Common myeloid progenitor, CD34-positive (primary cell): ENCODE measurements at places on chromosomes 13 and 19.

GRCh38 chr19:6925801-6926751 is 38.7 kb downstream of the ADGRE1 start:
- DNase-seq: peak; percentile 38

GRCh38 chr13:45196096-45196495 is 4.7 kb downstream of the KCTD4 start:
- DNase-seq: peak; percentile 17

- DNase-seq: no peak
These were observed 30.2 kb downstream of the RXFP2 start for GRCh38 chr13:31769575-31769974.

- no peak for DNase-seq
These were observed 851 bp downstream of the FBXO46 start for GRCh38 chr19:45729800-45730290.

- DNase-seq: peak; percentile 19
These were observed 22.0 kb upstream of the UBAC2 start for GRCh38 chr13:99178636-99179035.

DNA sequence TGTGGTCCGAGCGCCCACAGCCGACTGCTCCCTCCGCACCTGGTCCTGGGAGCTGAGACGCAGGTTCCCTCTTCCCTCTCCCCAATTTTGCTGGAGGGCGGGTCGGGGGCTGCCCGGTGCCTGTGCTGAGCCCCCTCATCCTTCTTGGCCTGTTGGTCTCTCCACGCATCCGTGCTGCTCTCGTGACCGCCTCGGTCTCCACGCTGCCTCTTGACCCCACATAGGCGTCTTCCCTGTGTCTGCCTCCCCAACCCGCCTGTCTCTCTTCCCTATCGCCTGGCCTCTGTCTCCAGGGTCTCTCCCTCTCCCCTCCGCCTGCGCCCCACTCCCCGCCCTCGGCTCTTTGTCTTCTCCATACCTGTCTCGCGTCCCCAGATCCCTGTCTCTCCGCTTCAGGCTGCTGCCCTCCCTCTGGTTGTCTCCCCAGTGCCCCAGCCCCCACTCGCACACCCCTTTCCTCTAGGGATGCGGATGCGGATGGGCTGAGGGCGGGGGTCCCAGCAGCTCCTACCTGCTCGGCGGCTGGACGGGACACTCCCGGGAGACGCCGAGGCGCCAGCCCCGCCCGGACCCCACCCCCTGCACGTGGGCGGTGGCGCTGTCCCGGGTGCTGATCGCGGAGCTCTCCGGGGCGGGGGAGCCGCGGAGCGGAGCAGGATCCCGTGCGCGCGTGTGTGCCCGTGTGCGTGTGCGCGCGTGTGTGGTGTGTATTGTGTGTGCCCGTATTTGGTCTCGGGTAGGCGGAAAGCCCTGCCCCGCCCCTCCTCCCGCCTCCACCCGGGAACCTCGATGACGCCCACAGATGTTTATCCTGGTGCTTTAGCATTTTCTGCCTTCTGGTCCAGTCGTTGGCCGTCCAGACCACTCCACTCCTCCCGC is at the start of gene SYT5:
Gene SYT5 (minus strand): TSS at position 684 of the 879 bp plus-strand sequence. CDS start 1,248 bp downstream, outside the sequence.
- no peak for DNase-seq

- DNase-seq: peak; percentile 81
These were observed 142.2 kb downstream of the SIPA1L3 start for GRCh38 chr19:38049105-38049649.

- peak; percentile 32 for DNase-seq
These were observed 47.5 kb downstream of the TRPM4 start for GRCh38 chr19:49205114-49205513.

- no peak for DNase-seq
These were observed 230.2 kb upstream of the TRPC4 start for GRCh38 chr13:38099751-38100150.

- DNase-seq: no peak
These were observed 13.4 kb downstream of the DPP9 start for GRCh38 chr19:4710281-4710600.

DNA sequence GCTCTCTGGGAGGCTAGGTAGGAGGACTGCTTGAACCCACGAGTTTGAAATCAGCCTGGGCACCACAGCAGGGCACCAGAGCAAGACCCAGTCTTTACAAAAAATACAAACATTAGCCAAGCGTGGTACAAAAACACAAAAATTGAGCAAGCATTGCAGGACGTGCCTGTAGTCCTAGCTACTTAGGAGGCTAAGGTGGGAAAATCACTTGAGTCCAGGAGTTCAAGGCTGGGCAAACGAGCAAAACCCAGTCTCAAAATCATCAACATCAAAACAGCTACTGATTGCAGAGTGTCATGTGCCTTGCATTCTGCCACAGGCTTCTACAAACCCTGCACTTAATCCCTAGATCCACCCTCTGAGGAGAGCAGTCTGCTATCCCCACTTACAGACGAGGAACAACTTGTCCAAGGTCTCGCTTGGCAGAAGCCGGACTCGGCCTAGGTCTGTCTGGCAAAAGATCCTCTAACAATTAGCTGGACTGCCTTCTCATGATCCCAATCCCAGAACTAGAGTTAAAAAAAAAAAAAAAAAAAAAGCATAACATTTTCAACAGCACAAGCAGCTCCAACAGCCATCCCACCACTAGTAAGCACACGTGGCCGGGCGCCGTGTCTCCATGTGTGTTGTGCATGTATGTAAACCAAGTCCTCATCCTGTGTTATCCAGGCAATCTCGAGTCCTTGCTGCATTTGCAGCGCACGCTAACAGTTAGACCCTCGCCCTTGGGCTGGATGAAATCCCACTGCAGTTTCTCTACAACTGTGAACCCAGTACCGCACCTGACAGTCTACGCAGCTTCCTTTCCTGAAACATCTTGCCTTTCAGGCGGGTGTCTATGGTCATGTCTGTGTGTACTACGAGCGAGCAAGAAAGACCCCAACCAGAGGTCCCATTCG is 2.0 kb downstream of the PPP6R1 start:
- no peak for DNase-seq

GRCh38 chr19:55156202-55157063 is 1.1 kb downstream of the TNNI3 start:
- DNase-seq: no peak

DNA sequence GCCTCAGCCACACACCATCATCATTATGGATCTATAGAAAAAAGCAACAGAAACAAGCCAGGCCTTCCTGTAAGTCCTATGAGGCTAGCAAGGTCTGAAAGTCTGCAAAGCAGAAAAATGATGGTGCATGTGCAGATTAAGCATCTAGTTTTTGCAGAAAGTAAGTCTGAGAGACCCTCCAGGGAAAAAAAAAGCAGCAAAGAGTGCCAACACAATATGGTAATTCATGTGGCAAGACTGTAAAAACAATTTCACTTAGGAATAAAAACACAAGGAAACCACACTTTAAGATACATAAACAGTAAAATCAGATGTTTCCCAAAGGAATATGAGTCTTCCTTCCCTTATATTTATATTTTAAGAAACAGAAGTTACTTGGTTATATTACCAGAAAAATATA is 112.3 kb upstream of the FBXL3 start:
- DNase-seq: no peak

- DNase-seq: no peak
These were observed 78.6 kb upstream of the TM9SF2 start for GRCh38 chr13:99422586-99423220.

- peak; percentile 93 for DNase-seq
These were observed 15.2 kb upstream of the MYO1F start for GRCh38 chr19:8592231-8593009.

- DNase-seq: no peak
These were observed 100.3 kb upstream of the WASF3 start for GRCh38 chr13:26457212-26457611.

- no peak for DNase-seq
These were observed 23.2 kb downstream of the CABP5 start for GRCh38 chr19:48020686-48021085.

GRCh38 chr13:100637796-100638195 is 36.8 kb downstream of the TMTC4 start:
- DNase-seq: no peak

GRCh38 chr13:23408026-23408425 is 25.5 kb downstream of the SACS start:
- no peak for DNase-seq

- DNase-seq: no peak
These were observed 3.5 kb downstream of the SSC5D start for GRCh38 chr19:55491546-55492360.

GRCh38 chr19:34712395-34713261 is 21.4 kb upstream of the ZNF181 start:
- DNase-seq: peak; percentile 84

DNA sequence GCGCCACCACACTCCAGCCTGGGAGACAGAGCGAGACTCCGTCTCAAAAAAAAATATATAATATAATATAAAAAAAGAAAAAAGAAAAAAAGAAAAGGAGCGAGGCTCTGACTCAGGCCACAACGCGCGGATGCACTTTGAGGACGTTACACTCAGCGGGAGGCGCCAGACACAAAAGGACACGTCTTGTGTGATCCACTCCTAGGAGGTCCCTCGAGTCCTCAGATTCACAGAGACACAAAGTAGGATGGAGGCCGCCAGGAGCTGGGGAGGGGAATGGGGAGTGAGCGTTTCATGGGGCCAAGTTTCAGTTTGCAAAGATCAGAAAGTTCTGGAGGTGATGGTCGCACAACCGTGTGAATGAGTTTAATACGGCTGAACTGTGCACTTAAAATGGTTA is 8.5 kb upstream of the ABHD17A start:
- no peak for DNase-seq

DNA sequence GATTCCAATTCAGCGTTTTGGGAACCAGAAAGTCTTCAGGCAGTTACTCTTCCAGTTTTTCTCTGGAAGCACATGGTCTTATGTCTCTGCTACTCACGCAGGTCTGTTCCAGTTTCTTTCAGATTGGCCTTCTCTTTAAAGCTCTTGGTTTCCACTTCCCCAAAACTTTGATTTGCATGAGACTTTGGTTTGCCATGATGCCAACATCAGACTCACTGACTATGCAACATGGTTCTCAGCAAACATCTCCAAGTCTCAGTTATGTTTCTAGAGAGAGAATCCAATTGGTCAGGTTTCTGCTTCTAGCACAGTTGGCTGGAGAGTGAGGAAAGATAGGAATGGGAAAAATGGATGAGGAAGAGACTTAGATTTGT is 3.1 kb downstream of the AKAP11 start:
- peak; percentile 56 for DNase-seq

DNA sequence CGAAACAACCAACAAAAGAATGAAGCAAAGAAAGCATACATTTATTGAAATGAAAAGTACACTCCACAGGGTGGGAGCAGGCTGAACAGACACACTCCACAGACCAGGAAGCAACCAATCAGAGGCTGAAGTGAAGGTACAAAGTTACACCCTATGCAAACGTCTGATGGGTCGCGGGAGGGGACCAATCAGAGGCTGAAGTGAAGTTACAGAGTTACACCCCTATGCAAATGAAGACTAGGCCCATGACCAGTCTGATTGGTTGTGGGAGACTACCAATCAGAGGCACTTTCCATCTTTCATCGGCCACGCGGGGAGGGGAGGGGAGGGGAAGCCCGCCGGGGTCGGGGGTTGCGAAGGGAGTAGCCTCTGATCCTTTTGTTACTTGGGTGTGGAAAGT is 12.4 kb upstream of the FBL start:
- DNase-seq: peak; percentile 10

GRCh38 chr13:24644036-24644435 is 36.2 kb upstream of the ATP12A start:
- DNase-seq: no peak

- no peak for DNase-seq
These were observed 84.3 kb upstream of the NBEA start for GRCh38 chr13:34857558-34858325.

DNA sequence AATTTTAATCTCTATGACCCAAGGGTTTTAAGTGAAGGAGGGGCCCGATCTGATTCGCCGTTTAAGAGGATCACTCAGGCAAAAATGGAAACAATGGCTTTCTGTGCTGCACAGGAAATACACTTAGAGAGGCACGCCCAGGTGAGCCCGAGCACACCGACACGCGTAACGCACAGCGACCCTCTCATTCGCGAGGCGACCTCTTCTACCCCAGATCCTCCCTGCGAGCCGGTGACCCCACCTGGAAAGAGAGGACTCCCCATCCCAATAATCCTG is 216 bp downstream of the SH2D3A start:
- peak; percentile 42 for DNase-seq
